ENCODE measurements at places on chromosomes 12 and 14.

- DNase-seq: no peak
Observed at GRCh38 chr14:102768223-102769048, 8.8 kb upstream of the TRAF3 start.

DNA sequence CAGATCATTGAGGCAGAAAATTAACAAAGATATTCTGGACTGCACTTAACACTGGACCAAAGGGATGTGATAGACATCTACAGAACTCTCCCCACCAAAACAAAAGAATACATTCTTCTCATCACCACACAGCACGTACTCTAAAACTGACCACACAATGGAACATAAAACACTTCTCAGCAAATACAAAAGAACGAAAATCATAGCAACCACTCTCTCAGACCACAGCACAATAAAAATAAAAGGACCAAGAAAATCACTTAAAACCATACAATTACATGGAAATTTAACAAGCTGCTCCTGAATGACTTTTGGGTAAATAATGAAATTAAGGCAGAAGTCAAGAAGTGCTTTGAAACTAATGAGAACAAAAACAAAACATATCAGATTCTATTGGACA is 254.0 kb upstream of the STXBP6 start:
- no peak for DNase-seq

DNA sequence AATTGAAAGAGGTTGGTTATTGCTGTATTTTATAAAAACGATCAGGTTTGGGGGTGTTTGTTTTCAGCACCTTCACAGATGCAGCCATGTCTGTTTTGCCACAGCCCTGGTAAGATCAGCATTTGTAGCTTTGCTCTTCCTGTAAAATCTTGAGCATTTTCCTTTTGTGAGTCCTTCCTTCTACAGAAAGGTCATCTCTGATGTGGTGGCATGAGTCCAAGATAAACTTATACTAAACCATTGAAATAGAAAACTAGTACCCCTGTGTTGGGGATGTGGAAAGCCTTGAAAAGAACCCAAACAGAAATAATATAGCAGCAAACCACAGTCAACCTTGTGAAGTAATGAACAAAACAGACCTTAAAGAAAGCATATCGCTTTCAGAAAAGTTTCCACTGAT is 85.5 kb downstream of the TGFB3 start:
- DNase-seq: no peak

GRCh38 chr14:45906257-45906656 is 653.3 kb upstream of the MIS18BP1 start:
- no peak for DNase-seq

DNA sequence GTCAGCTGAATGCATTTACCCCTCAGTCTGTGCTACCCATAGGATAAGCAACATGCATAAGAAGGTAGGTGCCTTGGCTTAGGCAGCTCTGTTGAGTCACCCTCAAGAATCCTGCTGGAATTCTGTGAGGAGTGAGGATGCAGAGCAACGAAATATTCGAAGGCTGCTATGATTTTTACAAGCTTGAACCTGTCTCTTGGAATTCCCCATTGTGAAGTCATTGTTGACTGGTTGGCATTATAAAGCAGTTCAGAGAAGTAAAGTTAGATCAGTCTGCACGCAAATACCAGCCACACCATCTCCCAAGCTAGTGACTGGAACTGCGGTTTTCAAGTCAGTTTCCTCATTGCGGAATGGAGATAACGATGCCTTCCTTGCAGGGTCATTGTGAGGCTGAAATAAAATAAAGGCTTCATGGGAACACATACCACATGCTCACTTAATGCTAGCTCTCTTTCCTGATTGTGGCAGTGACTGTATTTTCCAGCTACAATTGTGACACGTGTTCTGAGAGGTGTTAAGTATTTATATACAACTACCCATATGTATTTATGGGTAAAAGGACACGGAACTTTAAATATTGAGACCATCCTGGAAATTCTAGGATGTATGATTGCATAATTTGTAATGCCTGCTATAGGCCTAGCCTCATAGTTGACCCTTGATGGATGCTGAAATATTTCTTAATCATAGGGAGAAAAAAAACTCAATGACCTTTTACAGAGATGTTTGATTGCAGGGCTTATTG is 96.7 kb downstream of the ETV6 start:
- DNase-seq: no peak

GRCh38 chr14:101475456-101476257 is 85.6 kb upstream of the DIO3 start:
- no peak for DNase-seq

DNA sequence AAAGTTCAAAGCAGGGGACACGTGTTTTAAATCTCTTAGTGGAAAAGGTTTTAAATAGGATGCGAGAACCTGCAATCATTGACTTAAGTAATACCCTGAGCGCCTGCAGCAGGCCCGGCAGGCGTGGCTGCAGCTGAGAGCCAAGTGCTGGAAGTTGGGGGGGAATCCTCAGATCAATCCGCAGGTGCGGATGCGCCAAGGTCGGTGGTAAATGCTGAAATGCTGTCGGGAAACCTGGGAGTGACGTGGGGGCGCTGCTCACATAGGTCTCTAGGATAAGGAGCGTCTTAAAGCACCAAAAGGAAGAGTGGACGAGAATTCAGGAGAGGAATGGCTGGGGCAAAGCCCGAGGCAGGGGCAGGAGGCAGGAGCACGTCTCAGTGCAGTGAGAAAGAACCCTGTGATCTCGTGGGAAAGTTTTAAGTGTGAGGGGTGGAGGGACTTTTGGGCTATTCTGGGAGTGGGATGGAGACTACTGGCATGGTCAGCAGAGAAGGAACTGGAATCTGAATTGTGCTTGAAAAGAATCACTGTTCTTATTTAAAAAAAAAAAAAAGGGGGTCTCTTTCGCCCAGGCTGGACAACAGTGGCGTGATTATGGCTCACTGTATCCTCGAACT is 883 bp upstream of the CDCA4 start:
- no peak for DNase-seq

DNA sequence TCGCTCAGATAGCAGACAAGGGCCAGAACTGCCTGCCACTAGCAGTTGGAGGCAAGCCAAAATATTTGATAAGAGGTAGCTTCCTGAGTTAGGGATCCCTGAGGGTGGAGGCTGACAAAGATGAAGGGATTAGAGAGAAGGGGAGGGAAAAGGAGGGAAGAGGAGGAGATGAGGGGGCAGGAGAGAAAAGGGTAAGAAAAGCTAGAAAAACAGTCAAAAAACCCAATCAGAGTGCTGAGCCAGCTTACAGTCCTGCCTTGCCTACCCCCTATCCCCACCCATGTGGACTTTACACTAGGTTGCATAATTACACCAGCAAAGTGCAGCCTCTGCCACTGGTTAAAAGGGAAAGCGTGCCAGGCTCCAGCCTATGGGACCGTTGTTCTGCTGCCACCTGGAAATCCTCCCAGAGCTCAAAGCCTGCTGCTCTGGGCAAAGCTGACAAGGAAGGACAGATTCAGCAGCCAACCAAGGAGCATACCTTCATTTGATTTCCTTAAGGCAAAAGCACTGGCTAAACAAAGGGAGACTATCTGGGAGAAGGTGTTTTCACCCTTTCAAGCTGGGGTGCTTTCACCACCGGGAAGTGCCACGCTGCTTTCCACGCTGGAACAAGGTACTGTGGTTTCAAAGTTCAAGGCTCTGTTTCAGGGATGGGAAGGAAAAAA is 3.8 kb upstream of the NUMB start:
- peak; percentile 24 for DNase-seq

DNA sequence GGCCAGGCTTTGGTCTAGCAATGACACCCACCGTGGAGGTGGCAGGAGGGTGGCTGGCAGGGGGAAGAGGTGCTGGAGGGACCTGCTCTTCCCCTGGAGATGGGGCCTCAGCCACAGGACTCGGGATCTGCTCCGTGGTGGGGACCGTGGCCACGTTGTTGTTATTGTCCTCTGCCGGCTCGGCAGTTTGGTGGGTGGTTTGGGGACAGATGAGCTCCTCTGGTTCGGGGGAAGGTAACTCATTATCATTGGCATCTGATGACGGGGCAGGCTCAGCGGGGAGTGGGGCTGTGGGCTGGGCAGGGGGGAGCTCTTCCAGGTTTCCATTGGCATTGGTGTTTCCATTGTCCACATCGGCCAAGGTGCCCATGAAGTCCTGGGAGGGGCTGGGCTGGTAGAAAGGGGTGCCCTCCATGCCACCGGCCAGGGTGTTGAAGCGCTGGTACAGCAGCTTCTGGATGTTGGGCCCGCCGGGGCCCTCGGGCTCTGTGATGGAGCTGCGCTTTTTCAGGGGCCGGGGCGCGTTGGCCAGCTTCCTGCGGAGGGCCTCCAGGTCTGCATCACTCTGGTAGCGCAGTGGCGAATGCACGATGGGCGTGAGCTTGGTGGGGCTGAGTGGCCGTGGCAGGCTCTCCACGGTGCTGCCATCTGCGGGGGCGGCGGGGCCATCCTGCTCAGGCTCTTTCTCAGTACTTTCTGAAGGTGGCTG is 24.3 kb downstream of the ZFYVE21 start:
- no peak for DNase-seq

DNA sequence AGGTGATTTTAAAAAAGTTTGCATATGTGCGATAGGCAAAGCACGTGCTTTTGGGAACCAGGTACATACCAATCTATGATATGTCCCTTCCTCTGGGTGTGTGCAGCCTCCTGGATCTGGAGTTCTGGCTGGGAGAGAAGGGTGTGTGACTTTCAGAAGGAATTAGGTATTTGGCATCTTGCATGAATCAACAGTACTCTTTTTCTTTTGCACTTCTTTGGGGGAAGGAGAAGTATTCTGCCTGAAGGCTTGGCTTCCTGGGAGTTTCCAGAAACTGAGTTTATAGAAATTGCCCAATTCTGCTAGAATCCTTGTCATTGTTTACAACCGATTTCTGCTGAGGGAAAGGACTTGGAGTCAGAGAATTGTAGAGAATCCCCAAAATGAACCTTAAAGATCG is 2.9 kb upstream of the CLMN start:
- DNase-seq: no peak

- no peak for DNase-seq
Observed at GRCh38 chr12:42643881-42644579, 54.5 kb upstream of the PRICKLE1 start.

DNA sequence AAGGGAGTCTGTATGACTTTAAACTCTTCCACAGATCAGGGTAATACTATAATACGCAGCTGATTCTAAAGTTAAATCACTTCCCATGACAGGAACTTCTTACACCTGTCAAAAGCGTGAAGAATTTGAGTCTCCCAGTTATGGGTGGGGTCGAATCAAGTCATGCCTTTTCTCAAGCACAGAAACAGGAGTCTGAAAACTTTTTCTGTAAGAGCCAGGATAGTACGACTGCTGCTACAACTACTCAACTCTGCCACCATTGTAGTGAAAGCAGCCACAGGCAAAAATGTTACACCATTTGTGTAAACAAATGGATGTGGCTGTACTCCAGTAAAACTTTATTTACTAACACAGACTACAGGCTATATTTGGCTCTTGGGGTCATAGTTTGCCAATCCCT is 90.3 kb downstream of the DUSP6 start:
- DNase-seq: no peak

GRCh38 chr14:22986508-22987054 is 4.2 kb upstream of the AJUBA start:
- peak; percentile 69 for DNase-seq

DNA sequence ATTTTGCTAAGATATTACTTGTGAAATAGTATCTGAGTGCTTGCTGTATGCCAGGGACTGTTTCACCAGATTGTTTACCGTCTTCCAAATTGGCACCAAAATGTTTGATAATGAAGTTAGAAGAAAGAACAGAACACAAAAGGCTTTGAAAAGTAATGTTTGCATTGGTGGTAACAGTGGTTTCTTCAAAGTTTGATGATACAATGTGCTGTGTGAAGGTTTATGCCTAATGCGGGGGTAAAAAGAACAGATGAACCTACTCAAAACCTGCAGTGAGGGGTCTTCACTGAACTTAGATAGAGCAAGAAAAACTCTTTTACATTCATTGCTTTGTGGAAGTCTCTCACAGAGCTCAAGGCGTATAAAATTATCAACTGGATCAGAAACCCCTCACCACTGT is 76.2 kb downstream of the PRKCH start:
- DNase-seq: no peak

DNA sequence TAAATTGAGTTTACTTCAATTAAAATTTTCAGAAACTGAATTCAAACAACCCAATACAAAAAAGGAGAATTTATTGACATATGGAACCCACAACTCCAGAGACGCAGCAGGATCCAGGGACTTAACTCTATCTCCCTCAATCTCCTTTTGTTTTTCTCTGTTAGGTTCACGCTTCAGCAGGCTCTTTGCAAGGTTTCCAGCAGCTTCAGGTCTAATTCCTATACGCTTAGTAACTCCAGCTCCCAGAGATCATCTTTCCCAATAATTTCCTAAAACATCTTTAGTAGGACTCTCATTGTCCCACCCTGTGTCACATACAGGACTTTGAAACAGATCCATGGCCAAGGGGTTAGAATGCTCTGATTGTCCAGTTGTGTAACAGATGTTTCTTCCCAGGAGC is 175.2 kb downstream of the RMST start:
- DNase-seq: no peak

- no peak for DNase-seq
Observed at GRCh38 chr12:44000309-44000952, 164.6 kb downstream of the TMEM117 start.

GRCh38 chr12:11545484-11546330 is 103.8 kb upstream of the ETV6 start:
- no peak for DNase-seq

GRCh38 chr14:91400696-91401095 is 16.9 kb downstream of the CCDC88C start:
- no peak for DNase-seq

GRCh38 chr14:23579739-23580138 is 1.1 kb upstream of the JPH4 start:
- DNase-seq: no peak

- no peak for DNase-seq
Observed at GRCh38 chr12:132513070-132513398, 23.1 kb downstream of the FBRSL1 start.

GRCh38 chr12:46475972-46476645 is 103.5 kb upstream of the SLC38A2 start:
- no peak for DNase-seq

- no peak for DNase-seq
Observed at GRCh38 chr14:61418746-61419145, 97.4 kb downstream of the PRKCH start.

- no peak for DNase-seq
Observed at GRCh38 chr12:60602601-60603000, 1006.8 kb downstream of the SLC16A7 start.

GRCh38 chr12:119808441-119808840 is 68.7 kb downstream of the CIT start:
- DNase-seq: no peak

DNA sequence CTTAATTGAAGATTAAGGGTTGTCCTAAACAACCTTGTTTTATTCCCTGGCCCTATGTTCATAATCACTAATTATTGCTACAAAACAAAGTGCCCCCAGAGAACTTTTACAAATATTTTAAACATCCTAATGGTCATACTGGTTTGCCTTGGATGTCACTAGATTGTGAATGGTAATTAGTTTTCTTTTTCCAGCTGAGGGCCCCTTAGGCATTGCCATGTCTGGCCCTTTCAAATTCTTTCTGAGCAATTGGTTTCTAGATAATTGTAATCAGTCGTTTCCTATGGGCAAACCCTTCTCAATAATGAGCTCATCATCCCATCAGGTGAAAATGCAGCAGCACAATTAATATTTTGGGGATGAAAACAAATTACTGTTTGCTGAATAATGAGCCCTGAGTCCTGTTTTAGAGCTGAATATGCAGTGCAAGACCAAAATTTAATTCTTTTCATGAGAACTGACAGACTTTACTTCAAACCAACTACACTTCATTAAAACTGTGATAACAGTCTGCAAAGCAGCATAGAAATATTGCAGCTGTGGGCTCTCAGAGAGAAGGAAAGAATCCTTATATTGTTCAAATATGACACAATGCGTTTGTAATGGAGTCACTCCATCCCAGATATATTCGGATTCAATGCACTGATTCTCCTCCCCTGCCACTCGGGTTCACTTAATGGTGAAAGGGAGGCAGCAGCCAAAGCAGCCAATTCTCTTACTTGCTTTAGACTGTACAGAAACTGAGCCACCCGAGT is 67.7 kb upstream of the ARHGAP5 start:
- no peak for DNase-seq

Measured in C1 segment of cervical spinal cord (tissue), 14 donors.